ENCODE measurements at places on chromosomes 11 and 22.

DNA sequence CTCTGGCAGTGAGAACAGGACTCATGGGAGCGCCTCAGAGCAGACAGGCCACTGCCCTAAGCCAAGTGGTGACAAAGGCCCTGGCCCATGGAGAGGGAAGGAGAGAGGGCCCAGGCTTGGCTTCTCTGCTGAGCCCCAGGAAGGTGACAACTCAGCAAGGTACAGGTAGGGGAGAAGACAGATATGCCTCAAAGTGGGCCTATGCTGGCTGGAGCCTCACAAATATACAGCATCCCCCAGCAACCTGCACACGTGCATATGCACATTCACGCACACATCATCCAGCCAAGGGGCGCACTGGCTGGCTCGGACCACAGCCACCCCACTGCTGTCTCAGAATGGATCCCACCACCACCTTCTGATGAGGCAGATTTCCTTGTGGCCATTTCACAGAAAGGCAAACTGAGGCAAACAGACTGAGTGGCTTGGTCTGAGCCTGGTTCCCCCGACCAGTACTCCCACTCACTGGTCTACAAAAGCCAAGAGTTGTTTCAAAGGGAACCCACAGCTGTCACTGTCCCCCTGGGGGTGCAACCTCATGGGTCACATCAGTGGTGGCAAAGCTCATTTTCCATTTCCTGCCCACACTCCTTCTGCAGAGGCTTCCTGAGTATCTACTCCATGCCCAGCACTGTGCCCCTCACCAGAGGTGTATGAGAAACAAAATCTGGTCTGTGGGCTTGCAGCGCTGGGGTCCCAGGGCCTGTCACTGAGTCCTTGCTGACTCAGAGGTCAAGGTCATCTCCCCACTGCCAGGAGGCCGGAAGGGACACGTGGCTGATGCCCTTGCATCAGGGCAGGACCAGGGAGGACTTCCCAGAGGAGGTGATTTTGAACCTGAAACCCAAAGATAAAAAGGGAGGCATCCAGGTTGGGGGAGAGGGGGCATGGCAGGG lies 67.3 kb upstream of the PRR5 start:
- DNase-seq: no peak

- DNase-seq: no peak
These were observed 93.2 kb downstream of the NAV2 start for GRCh38 chr11:19805827-19806226.

GRCh38 chr11:108729227-108729871 lies 64.5 kb downstream of the DDX10 start:
- DNase-seq: no peak

DNA sequence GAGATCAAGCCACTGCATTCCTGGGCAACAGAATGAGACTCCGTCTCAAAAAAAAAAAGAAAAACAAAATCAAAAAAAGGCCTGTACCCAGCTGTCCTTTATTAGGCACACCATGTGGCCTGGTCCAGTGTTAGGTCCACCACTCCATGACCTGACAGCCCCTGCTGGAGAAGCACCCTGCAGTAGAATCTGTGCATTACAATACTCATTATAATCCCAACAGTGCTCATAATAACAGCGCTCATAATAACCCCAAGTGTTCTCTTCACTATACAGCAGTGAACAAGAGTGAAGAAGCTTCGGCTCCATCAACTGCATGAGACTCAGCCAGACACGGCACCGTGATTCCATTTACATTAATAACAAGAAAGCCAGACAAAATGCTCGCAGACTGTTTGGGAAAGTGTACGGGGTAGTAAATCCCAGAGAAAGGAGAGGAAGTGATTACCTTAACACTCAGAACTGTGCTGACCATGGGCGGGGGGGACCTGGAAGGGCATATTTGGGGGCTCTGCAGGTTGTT lies 8.9 kb upstream of the EHD1 start:
- no peak for DNase-seq

GRCh38 chr11:76613901-76614300 lies 56.6 kb downstream of the LRRC32 start:
- DNase-seq: no peak

- no peak for DNase-seq
These were observed 304.2 kb downstream of the DYNC2H1 start for GRCh38 chr11:103413266-103413888.

DNA sequence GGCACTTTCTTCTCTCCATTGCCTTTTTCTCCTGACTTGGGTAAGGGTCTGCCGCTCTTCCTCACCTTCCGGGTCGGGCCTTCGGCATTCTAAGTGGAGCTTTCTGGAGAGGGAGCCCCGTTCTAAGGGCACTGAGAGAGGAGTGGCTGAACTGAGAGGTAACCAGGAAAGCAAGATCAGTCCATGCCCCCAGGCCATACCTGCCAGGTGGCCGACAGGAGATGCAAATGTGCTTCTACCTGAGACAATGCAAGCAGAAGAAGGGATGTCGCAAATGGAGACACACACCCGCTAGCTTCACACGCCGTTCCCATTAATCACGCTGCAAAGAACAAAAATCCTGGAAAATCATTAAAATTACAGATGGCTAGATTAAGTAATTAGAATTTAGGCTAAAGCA lies 156.4 kb upstream of the TBCEL start:
- no peak for DNase-seq

GRCh38 chr11:113904379-113905101 lies at the start of gene HTR3B:
Gene HTR3B, plus strand, starts transcription at chr11:113904796. Its CDS starts 138 bp downstream, at chr11:113904934.
- DNase-seq: no peak

DNA sequence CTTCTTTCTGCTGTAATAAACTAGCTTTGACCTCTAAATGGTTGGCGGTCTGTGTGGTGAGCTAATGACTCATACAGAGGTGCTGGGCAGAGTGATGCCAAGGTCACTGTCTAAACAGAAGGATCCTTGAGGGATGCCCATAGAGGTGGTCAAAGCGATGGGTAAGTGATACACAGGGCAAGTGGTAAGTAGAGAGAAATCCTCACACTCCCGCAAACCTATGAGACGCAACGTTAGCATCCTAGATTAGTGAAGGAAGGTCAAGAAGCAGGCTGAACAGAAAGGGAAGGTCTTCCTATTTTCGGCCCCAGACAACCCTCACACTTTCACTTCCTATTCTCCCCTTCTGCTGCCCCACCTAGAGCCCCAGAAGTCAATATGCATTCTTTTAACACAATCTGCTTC lies 65.6 kb upstream of the SESN3 start:
- no peak for DNase-seq

- DNase-seq: no peak
These were observed 97.4 kb downstream of the FDX1 start for GRCh38 chr11:110527146-110527545.

DNA sequence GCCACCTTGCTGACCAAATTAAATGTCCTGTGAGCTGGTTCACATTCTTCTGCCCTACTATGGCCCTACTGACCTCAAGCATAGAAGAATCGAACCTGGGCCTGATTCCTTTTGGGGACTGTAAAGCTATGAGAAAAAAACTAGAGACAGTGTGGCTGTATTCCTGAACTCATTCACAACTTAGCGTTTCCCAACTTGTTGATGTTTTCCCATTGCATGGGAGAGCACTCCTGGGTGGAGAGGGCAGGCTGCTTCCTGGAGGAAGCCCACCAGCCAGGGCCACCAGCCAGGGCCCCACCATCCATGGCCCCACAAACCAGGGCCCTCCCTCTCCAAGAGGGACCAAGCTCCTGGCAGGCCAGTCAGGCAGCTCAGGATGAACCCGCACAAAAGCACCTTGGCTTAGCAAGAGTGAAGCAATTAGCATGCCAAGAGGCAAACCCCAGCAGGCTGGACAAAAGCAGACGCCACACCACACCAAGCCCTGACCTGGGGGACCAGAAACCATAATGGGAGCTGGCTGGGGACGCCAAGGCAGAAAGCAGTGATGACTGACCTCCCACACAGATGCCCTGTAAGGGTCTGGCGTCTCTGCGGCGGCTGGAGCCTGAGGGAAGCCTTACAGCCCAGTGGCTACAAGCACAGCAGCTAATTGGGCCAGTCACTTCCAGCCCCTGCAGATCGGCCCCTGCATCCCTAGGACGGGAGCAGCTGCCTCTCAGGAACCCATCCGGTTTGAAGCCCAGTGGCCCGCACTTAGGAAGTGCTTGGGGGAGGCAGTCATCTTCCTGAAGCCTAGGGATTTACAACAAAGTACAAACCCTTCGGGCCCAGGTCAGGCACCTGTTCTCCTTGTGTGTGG lies 2.1 kb downstream of the CERK start:
- DNase-seq: no peak

DNA sequence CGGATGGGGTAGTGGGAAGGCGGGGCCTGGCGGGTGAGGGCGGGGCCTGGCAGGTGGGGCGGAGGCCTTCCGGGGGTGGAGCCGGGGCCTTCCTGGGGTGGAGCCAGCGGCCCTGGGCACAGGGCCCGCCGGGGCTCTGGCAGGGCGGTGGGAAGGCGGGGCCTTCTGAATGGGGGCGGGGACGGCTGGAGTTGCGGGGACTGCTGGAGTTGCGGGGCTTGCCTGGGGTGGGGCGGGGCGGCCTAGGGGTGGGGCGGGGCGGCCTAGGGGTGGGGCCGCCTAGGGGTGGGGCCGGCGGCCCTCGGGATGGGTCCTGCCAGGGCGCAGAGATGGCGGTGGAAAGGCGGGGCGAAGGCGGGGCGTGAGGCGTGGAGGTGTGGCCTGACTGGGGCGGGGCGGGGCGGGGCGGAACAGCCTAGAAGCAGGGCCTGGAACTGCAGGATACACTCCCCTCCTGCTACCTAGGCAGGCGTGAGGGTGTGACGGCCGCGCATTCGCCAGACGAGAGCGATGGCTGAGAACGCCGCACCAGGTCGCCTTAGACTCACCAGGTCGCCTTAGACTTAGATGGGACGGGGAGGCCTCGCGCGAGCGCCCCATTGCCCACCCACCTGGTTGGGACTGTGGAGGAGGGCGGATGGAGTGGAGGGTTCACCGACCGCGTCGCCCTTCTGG lies 19.3 kb downstream of the RRP7A start:
- DNase-seq: peak; percentile 69

- DNase-seq: no peak
These were observed 18.0 kb upstream of the DRD2 start for GRCh38 chr11:113493206-113493605.

- no peak for DNase-seq
These were observed 988 bp upstream of the FLI1 start for GRCh38 chr11:128692753-128693415.

- no peak for DNase-seq
These were observed 34.7 kb upstream of the CSNK2A3 start for GRCh38 chr11:11387622-11388305.

- no peak for DNase-seq
These were observed 12.3 kb downstream of the TANGO2 start for GRCh38 chr22:20033045-20033706.

DNA sequence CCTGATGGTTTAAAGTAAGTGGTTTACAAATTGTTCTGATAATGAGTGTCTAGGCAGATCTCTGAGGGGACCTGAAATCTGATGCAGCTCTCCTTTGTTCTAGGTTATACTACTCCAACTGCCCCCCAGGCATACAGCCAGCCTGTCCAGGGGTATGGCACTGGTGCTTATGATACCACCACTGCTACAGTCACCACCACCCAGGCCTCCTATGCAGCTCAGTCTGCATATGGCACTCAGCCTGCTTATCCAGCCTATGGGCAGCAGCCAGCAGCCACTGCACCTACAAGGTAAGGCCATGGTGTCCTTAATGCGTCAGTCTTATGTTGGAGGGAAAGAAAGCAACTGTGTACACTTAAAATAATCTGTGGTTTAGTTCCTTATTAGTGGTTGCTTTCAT lies 9.9 kb downstream of the EWSR1 start:
- no peak for DNase-seq

DNA sequence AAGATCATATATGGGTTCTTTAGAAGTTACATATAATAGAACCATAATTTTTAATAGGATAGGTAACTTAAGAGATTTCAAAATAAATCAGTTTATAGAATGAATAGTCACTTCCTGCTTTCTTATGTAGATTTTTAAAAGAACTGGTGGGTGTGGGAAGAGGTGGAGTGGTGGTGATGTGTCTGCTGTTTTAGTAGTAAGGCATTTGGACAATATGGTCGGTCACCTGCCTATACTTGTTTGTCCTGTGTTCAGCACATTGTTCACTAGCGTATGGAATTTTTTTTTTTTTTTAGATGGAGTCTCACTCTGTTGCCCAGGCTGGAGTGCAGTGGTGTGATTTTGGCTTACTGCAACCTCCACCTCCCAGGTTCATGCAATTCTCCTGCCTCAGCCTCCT lies 39.3 kb downstream of the CCDC81 start:
- DNase-seq: no peak

- DNase-seq: no peak
These were observed 5.6 kb downstream of the KLHDC7B start for GRCh38 chr22:50551160-50551752.

GRCh38 chr11:67347964-67348749 lies 5.2 kb downstream of the POLD4 start:
- no peak for DNase-seq

DNA sequence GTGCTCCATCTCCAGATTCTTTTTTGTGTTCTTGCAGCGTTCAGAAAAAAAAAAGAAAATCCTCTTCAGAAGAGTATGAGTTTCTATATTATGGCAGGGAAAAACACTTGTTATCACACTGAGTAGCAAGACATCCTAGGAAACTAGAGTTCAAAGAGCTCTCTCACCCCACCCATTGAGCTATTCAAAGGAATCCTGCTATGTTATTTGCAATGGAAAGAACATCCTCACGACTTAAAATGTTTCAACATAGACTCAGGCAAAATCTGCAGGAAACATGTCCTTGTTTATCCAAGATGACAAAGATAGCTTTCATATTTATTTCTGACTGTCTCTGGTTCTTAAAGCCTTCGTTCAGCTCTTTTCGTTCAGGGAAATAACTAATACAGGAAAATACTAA lies 331.6 kb upstream of the ANO5 start:
- no peak for DNase-seq

- no peak for DNase-seq
These were observed 990.7 kb downstream of the NTM start for GRCh38 chr11:132361011-132361550.
